ENCODE measurements at places on chromosomes 7 and 10.

DNA sequence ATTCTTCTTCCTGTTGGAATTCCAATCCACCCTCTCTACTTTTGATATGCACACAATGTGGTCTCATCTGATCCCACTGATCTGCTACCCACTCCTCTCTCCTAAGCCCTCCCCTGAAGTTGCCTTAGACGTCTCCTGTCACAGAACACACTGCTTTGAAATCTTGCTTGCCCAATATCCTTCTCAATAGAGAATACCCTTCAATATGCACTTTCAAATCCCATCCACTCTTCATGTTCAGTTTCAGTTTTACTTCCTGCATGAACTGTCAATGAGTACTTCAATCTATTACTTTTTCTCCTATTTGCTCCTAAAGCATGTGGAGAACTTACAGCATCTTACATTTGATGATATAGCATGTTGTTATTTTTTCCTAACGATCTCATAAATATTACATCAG lies 93.5 kb downstream of the UPF2 start:
- no peak for DNase-seq

- peak; percentile 83 for DNase-seq
Measured at GRCh38 chr10:27997865-27998177, 1.1 kb downstream of the ODAD2 start.

DNA sequence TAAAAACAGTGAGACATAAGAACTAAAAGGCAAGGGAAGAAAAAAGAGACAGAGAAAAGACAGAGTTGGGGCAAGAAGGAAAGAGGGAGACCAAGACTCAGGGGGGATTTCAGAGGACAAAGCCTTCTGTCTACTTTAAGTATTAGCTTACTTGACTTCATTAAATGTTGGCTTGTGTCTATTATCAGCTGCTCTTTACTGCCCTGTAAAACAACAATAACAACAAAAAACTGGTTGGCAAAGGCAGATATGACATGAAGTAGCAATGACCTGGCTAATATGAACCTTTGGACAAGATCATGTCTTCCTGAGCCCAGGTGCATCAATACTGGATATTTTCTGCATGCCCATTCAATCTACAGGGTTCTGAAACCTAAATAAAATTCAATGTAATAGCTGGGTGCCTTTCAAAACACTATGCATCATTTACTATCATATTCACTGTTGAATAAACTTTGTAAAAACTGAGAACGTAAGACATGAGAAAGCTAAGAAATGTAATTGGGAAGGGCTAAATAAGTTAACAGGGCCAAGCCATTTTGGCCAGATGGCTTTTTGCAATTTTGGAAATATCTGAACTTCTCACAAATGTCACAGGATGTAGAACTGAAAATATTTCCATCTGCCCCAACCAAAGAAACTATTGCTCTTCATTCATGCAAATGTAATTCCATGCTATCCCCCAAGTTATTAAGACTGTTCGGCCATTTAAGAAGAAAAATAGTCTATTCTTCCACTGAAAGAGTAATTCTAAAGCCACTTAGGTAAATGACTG lies 49.4 kb downstream of the LRRN3 start:
- no peak for DNase-seq

DNA sequence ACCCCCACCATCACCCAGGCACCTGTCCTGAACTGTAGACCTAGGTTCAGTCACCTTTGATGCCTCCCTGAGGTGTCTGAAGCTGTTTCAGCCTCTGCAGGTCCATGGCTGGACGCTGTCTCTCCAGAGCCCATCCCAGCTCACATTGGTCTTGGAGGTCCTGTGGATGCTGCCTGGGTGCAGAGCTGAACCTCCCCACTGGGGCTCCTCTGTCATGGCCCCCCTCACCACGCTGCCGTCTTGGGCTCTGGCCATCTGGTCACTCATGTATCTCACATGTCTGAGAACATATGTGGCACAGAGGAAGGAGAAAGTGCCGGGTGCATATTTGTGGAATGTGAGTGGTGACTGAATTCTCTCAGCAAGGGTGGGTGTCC lies 108.9 kb downstream of the NKX6-2 start:
- DNase-seq: no peak

- no peak for DNase-seq
Measured at GRCh38 chr7:53744403-53744760, 708.9 kb downstream of the POM121L12 start.

Measured in eye (tissue), 1 donor.